Activated CD4-positive, CD25-positive, alpha-beta regulatory T cell (primary cell): ENCODE measurements at places on chromosomes 5 and 9.

GRCh38 chr9:105399117-105399516, 48.7 kb upstream of the FSD1L start:
- no peak for DNase-seq

DNA sequence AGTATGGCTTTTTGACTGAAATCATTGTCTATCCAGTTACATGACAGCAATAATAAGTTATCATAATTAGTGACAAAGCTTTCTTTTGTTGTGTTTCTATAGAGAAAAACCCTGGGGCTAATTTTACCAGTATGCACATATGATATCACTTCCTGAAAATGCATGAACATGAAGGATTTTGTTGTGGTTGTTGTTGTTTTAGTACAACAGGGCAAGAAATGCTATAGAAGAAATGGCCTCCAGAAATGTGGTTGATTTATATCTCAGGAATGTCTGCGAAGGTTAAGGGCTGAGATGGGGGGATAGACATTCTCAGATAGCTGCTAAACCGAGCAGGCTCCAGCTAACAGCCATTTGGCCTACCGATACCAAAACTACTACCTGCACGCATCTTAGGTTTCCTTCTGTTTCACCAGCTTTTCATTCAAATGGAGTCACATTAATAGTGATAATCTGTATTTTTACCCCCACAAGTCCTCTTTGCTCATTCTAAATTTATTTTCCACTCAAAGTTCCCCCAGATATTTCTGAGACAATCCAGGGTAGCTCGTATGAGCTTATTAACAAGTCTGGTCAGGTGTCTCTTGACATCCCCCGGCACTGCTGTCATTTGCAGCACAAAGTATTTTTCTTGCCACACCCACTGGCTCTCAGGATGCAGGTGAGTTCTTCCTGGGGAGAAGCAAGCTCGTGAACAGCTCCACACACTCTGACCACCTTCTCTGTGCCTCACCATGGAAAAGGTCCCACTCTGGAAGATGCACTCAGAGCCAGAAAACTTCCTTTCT, 232.4 kb upstream of the GAS1 start:
- no peak for DNase-seq

DNA sequence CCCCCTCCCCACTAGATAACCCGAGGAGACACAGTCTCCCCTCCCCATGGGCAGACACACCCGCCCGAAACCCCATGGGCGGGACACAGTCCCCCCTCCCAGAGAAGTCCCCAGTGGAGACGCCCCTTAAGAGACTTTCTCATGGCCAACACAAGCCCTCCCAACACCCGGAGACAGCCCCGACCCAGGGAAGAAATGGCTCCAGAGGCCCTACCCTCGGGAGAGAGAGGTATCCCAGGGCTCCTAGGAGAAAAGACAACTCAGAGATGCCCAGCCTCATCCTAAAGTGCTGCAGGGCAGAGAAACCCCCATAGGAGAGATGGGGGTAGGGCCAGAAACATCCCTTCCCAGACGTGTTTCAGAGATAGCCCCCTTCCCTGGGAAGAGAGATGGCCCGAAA, 27.4 kb downstream of the PCDH1 start:
- no peak for DNase-seq

DNA sequence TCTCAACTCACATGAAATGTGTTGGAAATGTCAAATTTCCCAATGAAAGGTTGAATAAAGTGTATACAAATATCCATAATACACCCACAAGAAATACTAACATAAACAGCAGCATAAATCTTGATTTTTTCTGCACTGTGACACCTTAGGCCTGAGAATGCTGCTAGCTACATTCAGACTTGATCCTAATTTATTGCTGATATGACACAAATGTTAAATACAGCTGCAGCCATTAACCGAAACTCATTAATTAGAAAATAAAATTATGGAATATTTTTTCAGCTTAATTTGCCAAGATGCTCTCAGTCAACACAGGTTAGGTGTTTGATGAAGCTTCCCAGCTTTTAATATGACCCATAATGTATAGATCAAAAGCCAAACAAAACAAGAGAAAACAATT, 914.3 kb upstream of the C9orf72 start:
- no peak for DNase-seq

DNA sequence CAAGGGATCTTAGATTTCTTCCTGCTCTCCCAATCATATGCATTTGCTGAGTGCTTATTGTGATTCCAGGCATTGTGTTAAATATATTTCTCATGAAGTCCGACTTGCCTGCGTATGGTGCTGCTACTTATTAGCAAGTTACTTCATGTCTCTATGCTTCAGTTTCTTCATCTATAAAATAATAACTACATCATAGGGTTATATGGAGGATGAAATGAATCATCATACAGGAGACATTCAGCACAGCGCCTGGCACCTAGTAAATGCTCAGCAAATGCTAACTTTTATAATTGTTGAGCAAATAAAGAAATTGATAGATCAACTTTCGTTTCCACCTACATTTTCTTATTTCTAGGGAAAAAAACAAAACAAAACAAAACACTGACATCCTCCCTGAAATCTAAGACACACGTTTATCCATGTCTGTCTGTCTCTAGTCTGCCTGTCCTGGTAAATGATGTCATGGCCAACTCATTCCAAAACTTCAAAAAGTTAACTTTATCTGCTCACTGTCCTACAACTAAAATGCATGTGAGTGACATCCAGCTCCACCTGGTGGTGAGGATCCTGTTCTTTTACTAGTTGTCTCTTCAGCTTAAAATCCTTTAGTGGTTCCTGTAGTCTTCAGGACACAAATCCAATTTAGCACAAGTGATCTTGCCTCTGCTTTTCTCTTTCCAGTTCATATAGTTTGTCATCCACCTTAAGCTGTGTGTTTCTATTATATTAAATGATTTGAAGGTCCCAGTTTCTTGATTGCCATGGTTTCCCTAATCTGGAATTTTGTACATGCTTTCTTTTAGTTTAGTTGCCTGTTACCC, 27.7 kb downstream of the PPP3R2 start:
- no peak for DNase-seq

DNA sequence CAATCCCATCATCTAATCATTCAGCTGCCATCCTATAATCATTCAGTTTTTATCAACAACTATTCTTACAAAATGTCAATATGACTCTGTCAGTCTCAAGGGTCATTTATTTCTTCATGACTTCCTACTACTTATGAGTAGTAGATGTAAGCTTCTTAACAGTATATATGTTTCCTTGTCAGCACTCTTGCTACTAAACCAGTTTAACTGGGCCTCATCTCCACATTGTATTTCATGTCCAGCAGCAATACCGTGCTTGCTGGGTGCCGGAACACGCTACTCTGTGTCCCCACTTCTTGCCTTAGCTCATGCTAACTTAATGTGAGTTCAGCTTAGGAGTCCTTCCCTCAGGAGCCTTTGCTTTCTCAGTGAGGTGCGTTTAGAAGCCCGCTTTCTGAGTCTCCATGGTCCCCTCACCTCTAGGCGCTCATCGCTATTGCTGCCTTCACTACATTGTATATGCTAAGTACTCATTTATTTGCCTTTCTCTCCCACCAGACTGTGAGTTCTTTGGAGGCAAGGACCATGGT, 32.9 kb downstream of the ELL2 start:
- DNase-seq: no peak

DNA sequence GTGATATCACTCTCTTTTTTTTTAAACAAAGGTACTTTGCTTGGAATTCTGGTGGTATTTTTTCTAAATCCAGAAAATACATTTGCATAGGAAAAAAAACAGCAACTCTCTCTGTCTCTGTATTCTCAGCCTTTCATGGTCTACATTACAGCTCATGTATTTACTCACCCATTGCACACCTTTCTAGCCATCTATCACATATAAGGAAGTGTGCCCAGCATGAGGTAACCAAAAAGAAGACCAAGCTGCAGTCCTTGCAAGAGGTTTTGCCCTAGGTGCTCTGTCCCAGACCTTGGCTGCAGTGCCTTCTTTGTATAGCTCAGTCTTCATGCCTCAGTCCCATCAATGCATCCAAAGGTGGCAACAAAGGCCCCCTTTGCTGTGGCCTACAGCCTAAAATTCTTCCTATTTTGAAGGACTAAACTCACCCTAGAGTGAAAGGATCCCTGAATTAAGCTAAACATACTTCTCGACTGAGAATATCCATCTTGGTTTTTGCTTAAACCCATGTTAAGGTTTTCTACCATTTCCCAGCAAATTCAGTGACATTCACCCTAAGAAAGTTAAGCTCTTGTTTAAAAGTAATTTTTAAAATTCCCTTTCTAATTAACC, 446.4 kb downstream of the KIF4B start:
- DNase-seq: no peak

GRCh38 chr5:138448070-138448469, 9.2 kb downstream of the REEP2 start:
- no peak for DNase-seq

DNA sequence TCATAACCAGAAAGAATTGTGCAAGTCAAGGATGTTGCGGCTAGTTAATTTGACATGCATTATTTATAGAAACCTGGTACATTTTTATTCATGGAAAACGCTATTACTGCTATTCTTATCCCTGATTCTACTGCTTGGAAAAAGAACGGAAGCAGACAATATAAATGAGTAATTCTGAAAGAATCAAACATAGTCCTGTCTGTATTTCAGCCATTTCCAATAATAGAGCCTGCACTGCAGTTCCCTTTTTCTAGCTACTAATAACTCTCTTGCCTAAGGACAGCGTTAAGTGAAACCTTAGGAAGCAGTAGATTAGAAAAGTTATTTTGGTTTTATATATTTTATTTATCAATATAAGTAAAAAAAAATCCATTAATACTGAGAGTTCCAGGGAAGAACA, 414.9 kb downstream of the CYLC2 start:
- DNase-seq: no peak

DNA sequence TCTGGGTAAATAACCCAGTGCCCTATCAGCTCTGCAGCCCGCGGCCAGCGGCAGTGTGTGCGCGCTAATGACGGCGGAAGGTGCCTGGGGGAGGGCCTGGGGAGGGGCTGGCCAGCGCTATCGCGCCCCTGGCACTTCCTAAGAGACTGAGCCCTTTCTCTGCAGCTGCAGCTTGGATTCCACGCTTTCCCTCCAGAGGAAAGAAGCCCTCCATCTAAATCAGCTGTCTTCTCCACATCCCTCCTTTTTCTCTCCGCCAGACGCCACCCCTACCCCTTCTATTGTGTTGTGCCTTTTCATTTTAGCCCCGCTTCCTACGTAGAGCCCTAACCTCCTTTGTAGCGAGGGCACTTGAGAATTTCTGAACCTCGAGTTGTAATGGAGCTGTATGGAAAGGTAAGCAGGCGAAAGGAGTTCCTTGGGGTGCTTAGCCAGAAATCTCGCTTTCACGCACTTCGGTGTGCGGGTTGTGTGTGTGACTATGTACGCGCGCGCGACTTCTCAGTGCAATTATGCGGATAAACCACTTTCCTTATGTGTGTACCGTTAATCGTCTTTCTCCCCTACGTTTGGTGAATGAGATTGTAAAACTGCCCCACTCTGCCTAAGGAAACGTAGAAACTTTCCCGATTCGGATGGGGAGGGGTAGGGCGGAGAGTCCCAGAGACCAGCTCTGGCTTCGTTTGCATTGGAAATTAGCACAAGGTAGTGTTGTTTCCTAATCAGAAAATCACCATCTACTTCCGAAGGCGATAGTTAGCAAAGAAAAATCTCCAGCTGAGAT, 664 bp upstream of the RAB3C start:
- DNase-seq: no peak

DNA sequence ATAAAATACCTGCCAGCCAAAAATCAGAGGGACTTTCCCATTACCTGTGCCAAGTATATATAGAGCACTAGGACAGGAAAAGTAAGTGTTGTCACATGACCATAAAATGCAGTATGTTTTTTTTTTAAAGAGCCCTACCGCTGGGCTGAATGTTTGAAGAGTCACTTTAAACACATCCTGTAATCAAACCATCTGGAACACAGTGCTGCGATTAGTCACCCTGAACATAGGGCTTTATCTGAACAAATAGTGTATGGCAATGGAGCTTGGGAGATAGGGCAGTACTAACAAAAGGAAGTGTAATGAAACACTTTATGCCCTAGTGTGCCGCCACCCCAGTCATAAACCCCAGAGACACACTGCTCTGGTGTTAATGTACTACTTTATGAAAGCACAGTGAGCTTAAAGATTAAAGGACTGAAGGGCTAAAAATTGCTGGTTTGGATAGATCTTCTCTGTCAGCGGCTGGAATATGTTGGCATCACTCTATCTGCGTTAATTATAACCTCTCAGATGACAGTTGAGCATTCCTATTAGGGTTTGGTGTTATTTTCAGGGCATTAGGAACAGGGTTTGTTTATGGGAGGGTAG, 90.4 kb downstream of the ZNF608 start:
- no peak for DNase-seq
